Foreskin fibroblast (primary cell): ENCODE measurements at places on chromosomes 7 and 10.

- DNase-seq: no peak
Observed at GRCh38 chr7:100779359-100779758, 46.0 kb downstream of the ZAN start.

DNA sequence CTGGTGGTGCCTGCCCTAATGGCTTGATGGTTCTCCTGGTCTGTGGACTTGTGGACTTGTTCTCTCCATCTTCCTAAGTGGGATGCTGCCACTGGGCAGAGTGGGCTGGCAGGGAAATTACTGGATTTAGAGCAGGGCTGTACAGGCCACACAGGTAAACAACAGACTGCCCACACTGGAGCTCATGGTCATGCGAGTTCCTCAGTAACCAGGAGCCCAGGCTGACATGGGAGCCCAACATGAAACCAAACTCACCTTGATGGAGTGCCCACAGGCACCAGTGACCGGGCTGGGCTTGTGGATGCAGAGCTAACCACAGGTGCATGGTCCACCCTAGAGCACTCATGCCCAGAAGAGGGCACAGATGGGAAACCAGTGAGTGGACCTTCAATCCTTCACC is 116.7 kb downstream of the SLIT1 start:
- DNase-seq: no peak

GRCh38 chr7:52498366-52498765 is 537.1 kb upstream of the POM121L12 start:
- DNase-seq: no peak

- DNase-seq: no peak
Observed at GRCh38 chr7:87038993-87039690, 20.3 kb downstream of the ELAPOR2 start.

DNA sequence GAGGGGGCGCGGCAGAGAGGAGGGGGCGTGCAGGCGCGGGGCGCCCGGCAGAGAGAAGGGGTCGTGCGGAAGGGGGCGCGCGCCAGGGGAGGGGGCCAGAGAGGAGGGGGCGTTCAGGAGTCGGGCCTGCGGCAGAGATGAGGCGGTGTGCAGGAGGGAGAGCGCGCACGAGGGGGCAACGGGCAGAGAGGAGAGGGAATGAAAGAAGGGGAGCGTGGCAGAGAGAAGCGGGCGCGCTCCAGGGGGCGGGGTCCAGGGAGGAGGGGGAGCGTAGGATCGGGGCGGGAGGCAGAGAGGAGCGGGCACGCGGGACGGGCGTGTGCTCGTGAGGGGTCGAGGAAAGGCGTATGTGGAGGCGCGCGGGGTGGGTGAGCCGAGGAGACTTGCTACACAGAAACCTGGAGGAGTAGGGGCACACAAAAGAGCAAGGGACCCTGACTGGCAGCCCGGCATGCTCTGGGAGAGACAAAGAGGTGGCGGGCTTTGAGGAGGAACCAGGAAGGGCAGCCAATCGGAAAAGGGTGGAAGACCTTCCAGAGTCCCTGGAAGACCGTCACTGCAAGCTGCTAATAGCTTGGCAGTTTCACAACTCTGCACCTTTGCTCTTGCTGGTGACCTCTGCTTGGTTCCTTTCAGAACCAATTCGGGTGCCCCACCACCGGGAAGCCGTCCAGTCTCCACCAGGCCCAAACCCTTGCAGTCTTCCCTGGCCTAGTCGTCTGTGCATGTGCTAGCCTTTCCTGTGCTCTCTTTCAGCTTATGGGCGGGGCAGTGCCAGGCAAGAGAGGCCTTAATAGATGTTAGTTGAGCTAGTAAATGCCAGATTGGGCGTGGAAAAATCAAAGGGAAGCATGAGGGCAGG is 639 bp downstream of the DYDC2 start:
- peak; percentile 2 for DNase-seq

GRCh38 chr10:107653832-107654287 is 489.4 kb upstream of the SORCS1 start:
- peak; percentile 76 for DNase-seq
